CD8-positive, alpha-beta memory T cell (primary cell): ENCODE measurements at places on chromosomes 6 and 20. TPM values are rescaled to one million over a fixed set of nuclear protein-coding genes. Genes with fewer than 3 reads are reported as not detected.

- no peak for DNase-seq
Measured at GRCh38 chr6:10991115-10991514, 53.0 kb downstream of the ELOVL2 start.

GRCh38 chr6:28078050-28078449 is 2.3 kb upstream of the ZNF165 start:
- DNase-seq, result no peak

DNA sequence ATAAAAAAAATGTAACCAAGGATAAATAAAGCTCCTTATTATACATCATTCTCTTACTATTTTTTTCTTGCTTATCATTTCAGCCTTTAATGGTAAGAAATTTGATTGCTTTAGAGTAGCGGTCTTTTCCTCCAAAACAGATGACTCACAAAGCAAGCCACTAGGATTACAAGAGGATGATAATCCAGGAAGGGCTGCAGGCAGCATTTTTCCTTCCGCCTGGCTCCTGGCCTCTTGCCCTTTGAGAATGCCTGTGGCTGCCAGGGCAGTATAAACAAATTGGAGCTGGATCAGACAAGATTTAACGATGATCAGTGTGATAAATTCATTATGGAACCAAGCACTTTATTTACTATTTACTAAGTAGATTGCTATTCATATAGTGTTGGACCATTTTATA is 9.7 kb upstream of the FBXL4 start:
- no peak for DNase-seq

DNA sequence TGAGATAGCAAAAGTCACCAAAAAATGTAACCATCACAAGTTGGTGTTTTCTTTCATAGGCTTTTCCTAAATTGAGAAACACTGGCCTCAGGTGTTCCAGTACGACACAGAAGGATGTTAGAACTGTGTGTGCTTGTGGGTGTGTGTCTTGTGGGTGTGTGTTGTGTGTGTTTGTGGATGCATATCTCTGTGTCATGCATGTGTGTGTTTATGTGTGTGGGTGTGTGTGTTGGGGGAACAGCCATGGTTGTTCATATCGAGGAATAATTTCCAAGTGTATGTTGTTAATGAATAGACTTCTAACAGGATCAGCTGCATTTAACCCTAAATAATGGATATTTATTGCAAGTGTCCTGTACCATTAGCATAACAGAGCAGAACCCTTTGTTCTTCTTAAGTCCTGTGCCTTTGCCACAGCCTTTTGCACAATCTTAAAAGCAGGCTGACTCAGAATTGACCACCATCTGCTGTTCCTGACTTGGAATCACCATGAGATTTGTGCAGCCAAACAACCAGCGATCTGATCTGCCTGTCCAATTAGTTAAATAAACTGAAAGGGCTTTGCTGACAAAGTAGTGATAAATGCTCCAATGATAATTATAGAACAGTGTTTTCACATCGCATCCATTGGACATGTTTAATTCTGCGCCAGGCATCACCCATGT is 7.6 kb downstream of the CD93 start:
- no peak for DNase-seq

Gene TFAP2C
- not detected for total RNA-seq

DNA sequence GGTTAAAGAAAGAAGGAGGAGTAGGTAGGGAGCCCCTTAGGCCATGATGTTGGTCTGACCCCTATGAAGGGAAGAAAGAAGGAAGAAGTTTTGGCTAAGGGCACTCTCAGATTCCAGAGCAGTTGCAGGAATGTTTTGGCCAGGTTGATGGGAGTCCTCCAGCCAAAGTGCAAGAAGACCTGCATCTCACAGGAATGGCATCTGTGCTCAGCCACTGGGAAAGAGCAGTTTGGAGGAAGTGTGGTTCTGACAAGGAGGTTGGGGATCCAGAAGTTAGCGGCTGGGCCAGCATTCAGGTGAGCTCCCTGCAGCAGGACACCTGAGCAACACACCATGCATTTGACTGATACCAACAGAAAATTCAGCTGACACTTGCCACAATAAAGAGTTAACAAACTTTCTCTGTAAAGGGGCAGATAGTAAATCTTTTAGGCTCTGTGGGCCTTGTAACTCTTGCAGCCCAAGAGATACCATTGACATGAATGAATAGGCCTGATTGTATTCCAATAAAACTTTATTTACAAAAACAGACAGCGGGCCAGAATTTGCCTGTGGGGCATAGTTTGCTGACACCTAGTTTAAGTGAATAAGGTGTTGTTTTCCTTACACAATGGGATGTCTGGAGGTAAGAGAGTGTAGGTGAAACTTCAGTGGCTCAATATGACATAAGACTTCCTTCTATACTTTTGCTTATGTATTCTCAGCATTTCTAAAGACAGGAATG is 71.0 kb downstream of the EDN1 start:
- DNase-seq, result no peak

Gene SLC32A1
- not detected for total RNA-seq

Gene CRISP2
- total RNA-seq, result not detected

Gene GCNT2
- total RNA-seq, result 1.4 TPM

GRCh38 chr6:137739544-137739943 is 127.5 kb upstream of the TNFAIP3 start:
- no peak for DNase-seq

- no peak for DNase-seq
Measured at GRCh38 chr6:161299726-161300125, 25.9 kb upstream of the AGPAT4 start.

Gene TCF21
- not detected for total RNA-seq

DNA sequence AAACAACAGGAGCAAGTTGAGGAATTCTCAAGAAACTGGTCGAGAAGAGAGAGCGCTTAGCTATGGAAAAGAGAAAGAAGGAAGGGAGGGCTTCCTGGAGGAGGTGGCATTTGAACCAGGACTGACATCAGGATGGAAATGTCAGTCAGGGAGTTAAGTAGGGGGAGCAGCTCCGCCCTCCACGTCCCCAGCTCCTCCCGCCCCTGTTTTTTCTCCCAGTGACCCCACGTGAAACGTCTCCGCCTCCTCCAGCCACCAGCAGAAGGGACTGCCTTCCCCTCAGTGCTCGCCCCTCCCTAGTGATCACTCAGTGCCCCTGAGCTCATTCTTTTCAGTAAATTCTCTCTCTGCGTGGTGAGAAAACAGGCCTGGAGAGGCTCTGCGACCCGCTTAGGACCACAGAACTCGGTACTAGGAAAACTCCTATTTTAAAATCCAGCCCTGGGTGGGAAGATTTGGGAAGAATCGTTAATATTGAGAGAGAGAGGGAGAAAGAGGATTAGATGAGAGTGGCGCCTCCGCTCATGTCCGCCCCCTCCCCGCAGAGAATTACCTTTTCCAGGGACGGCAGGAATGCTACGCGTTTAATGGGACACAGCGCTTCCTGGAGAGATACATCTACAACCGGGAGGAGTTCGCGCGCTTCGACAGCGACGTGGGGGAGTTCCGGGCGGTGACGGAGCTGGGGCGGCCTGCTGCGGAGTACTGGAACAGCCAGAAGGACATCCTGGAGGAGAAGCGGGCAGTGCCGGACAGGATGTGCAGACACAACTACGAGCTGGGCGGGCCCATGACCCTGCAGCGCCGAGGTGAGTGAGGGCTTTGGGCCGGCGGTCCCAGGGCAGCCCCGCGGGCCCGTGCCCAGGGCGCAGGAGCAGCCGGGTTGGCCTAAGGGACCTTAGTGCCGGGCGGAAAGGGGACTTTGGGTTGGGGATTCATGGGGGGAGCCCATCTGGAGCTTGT is 4.6 kb downstream of the HLA-DPB1 start:
- no peak for DNase-seq

DNA sequence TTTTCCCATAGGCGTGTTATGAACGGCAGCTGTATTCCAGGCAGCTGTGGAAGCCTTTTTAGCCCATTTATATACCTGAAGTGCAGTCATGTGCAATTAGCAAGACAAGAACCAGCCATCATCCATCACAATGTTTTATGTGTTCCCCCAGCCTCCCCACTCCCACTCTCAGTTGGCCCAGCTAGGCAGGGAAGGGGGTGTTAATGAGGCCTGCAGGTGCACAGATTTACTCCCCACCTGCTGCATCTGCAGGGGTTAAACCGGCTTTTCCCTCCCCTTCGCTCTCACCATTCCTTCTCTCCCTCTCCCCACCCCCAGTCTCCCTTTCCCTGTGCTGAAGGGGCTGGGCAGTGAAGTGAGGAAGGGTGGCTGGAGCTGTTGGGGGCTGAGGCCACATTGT is 149.8 kb upstream of the AKAP12 start:
- no peak for DNase-seq

Gene C20orf141
- not detected for total RNA-seq

DNA sequence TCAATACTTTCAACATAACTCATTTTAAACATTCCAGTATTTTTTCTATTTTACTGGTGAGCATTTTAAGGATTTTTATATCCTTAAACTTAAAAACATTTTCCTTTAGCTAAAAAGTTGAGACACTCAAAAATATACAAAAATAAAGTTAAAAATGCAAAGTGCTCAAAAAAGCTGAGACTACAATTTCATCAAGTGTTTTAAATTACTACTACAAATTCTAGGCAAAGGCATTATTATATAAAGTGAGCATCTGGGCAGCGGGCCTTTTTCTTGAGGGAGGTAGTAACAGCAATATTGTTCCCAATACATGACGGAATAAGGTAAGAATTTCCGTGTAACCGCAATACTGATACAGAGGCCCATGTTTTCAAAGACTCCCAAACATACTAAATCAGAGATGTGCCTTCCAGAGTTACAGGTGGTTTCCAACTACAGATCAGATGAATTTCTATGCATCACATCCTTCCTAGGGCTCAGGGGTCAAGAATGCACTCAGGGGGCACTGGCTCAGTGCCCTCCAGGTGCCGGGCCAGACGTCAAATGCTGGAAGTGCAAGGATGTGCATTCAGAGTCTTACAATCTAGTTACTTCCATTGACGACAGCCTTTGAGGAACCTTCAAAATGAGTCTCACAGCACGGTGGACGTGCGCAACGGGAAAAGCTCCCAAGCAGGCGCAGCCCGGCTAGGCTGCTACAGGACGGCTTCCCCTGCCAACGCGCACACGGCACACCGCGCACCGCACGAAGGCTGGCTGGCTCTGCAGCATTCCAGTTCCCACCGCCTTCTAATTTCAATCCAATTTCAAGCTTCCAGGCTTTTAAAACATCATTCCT is 1.7 kb downstream of the PHF10 start:
- DNase-seq, result peak; percentile 22

DNA sequence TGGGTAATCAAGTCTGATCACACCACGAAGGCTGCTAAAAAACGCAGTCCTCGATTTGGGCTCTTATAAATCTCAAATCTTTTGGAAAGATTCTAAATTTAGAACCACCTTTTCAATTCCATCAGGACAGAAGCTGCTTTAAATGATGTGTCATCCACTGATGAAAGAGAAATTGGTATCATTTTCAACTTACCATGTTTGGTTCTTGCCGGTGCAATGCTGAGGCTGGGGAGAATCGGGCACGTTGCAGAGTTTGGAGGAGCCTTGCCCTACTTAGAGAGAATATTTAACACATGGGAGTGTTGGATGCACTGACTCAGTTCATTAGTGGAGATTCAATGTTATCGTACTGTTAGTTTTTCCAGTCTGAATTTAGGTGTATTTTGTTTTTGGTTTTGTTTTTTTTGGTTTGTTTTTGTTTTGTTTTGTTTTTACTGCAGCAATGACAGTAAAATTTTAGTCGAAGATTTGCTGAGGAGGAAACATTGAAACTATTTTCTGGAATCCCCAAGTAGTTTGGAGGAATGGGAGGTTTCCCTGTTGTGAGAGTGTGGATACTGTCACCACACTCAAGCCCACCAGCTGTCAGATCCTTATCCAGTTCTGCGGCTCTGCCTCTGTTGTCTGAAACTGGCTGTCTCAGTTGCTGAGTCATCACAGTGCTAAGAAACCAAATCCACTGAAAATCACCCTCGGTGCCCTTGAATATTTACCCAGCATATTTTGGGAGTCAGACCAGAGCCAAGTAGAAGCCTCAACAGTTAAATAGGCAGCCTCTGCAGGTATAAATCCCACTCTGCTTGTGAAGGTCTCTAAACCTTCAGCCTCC is 497.0 kb downstream of the BTBD3 start:
- no peak for DNase-seq

DNA sequence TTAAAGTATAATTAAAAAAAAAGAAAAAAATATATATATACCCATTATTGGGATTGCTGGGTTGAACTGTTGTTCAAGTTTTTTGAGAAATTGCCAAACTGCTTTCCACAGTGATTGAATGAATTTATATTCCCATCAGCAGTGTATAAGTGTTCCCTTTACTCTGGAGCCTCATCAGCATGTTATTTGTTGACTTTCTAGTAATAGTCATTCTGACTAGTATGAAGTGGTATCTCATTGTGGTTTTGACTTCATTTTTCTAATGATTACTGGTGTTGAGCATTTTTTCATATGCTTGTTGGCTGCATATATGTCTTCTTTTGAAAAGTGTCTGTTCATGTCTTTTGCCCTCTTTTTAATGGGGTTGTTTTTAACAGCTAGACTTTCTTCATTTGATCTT is 1260.8 kb upstream of the GJE1 start:
- DNase-seq, result no peak

DNA sequence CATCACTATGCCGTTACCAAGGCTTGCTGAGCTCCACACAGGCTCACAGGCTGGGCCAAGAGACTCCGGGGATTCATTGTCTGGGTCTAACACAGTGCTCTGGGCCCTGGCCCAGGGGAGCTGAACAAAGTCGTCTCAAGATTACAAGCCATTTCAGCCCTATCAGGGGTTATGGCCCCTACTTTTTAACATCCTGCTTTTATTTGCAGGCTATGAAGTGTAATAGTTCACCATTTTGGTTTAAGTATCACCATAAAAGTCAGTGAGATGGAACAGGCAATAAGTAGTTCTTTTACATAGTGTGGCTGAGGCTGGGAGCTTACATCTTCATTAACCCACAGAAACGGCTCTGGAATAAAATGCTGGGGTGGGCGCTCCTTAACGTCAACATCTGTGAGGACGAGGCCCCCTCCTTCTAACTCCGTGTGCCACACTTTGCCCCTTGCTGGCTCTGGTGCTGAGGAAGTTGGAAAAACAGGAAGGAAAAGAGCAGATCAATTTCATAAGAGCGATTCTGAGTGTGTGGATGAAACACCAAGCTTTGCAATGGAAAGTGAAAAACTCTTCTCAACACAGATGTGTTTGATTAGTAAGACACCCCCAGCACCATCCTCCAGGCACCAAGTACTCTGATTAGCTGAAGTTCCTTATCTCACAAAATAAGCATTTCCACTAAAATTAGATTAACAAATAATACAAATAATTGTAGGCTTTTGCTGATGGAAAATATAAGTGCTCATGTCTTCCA is 447.3 kb downstream of the MAFB start:
- DNase-seq, result no peak

Gene HLA-DOB
- total RNA-seq, result 0.77 TPM

Gene TTLL9
- not detected for total RNA-seq

GRCh38 chr20:43138061-43138770 is 51.5 kb downstream of the PTPRT start:
- DNase-seq, result no peak

- no peak for DNase-seq
Measured at GRCh38 chr6:40947876-40948526, 91.0 kb downstream of the UNC5CL start.
